Adrenal gland (tissue), 19 donors: ENCODE measurements at places on chromosomes 2 and 18. TPM values are rescaled to one million over a fixed set of nuclear protein-coding genes. Genes with fewer than 3 reads are reported as not detected.
A peak's percentile ranks its signal among the peaks of the same experiment; 100 is the strongest.

The CPLX4 gene
- 0.11 TPM for total RNA-seq

The KLHL14 gene
- total RNA-seq = 0.39 TPM

DNA sequence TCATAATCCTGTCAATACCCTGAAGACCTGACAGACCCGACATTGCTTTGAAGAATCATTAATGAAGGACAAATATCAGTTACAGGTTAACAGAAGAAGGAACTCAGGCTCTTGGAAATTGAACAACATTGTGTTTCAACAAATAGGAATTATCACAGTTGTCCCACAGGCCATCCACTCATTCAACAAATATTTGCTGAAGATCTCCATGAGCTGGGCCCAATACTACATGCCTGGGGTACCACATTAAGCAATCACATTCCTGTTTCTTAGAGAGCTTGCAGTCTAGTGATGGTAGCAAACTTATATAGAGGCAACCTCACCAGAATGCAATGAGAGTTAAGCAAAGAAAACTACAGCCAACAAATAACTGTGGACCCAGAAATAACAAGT lies 671.6 kb upstream of the ACVR2A start:
- H3K27me3 ChIP-seq = no peaks in the 10 kb centered on the region
- no peaks in the 10 kb centered on the region for H3K4me1 ChIP-seq
- no peaks in the 10 kb centered on the region for H3K36me3 ChIP-seq
- H3K4me3 ChIP-seq = no peak overlapping the region
- no peak for DNase-seq
- no peak overlapping the region for H3K27ac ChIP-seq

GRCh38 chr2:190159453-190159852 lies 96.9 kb upstream of the MSTN start:
- H3K27ac ChIP-seq = no peak overlapping the region
- DNase-seq = no peak
- H3K4me1 ChIP-seq = no peaks in the 10 kb centered on the region
- no peaks in the 10 kb centered on the region for H3K27me3 ChIP-seq

GRCh38 chr2:123518367-123518766 lies 506.7 kb upstream of the CNTNAP5 start:
- no peaks in the 10 kb centered on the region for H3K27me3 ChIP-seq
- no peak for DNase-seq
- H3K27ac ChIP-seq = no peak overlapping the region
- no peak overlapping the region for H3K4me3 ChIP-seq

DNA sequence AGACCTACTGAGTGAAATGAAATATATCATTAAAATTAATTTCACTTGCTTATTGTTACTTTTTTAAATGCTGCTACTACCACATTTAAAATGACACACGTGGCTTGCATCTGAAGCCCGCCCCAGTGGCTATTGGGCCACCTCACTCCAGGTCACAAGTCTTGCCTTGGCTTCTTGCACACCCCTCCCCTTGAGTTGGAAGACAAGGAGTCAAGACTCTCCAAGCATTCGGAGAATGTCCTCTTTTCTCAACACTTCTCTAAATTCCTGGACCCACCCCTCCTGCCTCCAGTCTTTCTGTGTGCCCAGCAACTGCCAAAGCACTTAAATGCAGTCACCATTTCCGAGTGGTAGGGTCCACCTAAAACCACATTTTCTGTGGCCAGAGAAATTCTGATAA lies 73.4 kb downstream of the ZBTB7C start:
- H3K27me3 ChIP-seq = no peaks in the 10 kb centered on the region
- H3K4me3 ChIP-seq = no peak overlapping the region
- H3K4me1 ChIP-seq = peaks cover 54% of the 10 kb centered on the region
- H3K36me3 ChIP-seq = no peaks in the 10 kb centered on the region

GRCh38 chr2:240596080-240596460 lies 9.5 kb downstream of the CAPN10 start:
- peak; percentile 11 for DNase-seq
- no peaks in the 10 kb centered on the region for H3K27me3 ChIP-seq
- H3K36me3 ChIP-seq = peaks cover 34% of the 10 kb centered on the region
- H3K27ac ChIP-seq = no peak overlapping the region
- H3K4me1 ChIP-seq = no peaks in the 10 kb centered on the region

DNA sequence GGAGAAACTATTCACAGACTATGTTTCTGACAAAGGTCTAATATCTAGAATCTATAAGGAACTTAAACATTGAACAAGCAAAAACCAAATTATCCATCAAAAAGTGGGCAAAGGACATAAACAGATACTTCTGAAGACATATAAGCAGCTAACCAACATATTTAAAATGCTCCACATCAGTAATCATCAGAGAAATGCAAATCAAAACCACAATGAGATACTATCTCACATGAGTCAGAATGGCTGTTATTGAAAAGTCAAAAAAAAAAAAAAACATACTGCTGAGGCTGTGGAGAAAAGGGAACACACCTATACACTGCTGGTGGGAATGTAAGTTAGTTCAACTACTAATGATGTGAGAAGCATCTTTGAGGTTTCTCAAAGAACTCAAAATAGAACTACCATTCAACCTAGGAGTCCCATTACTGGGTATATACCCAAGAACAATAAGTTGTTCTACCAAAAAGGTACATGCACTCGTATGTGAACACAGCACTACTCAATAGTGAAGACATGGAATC lies 220.4 kb upstream of the TFPI start:
- no peaks in the 10 kb centered on the region for H3K4me1 ChIP-seq
- H3K36me3 ChIP-seq = no peaks in the 10 kb centered on the region
- H3K27me3 ChIP-seq = no peaks in the 10 kb centered on the region
- H3K4me3 ChIP-seq = no peak overlapping the region

DNA sequence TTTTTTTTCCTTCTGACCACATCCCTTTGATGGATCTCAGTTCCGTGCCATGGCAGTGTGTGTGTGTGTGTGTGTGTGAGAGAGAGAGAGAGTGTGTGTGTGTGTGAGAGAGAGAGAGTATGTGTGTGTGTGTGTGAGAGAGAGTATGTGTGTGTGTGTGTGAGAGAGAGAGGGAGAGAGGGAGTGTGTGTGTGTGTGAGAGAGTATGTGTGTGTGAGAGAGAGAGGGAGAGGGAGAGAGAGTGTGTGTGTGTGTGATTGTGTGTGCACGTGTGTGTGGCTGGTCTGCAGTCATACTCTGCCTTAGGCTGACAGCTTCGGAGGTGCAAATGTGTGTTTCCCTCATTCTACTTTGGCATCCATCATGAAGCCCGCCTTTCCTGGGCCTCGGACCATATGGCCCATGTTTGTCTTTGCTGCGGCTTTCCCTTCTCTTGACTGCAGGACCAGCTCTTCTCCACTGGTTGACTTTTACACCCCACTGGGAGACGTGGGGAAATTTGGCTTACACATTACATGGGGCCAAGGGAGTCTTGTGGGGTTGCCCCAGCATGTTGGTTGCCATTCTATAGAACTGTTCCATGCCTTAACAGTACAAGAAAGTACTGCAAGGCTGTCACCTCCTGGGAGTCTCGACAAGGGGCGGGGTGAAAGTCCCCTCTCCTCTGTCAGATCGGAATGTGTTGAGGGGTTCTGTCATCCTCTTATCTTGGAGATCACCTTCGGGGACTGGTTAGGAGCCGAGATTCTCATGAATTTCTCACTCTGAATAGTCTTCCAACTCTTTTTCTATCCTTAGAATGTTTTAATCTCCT lies 21.6 kb downstream of the TSN start:
- H3K4me3 ChIP-seq = no peak overlapping the region
- DNase-seq = no peak
- H3K27ac ChIP-seq = no peak overlapping the region
- H3K36me3 ChIP-seq = no peaks in the 10 kb centered on the region
